ENCODE measurements at places on chromosomes 5 and 9.

- peak; percentile 71 for DNase-seq
These were observed 188.5 kb upstream of the GRAMD2B start for GRCh38 chr5:126234563-126235195.

GRCh38 chr9:33430942-33431341 lies 16.5 kb downstream of the AQP3 start:
- DNase-seq = no peak

DNA sequence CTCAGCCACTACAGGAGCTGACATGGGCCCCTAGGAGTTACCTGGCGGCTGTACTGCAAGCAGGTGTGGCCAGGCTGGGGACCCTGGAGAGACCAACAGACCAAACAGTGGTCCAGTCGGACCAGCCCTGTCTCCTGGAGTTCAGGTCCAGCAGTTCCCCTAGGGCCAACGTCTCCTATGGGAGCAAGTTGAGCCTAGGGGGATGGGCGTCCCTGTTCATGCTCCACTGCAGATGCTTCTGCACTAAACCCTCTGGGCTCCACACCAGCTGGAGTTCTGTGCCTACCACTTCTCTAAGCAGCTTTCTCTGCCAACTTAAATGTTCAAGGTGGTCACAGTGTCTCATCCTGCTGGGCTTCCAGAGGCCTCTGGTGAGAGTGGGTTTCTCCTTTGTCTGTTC lies 20.6 kb upstream of the OMD start:
- peak; percentile 98 for DNase-seq

DNA sequence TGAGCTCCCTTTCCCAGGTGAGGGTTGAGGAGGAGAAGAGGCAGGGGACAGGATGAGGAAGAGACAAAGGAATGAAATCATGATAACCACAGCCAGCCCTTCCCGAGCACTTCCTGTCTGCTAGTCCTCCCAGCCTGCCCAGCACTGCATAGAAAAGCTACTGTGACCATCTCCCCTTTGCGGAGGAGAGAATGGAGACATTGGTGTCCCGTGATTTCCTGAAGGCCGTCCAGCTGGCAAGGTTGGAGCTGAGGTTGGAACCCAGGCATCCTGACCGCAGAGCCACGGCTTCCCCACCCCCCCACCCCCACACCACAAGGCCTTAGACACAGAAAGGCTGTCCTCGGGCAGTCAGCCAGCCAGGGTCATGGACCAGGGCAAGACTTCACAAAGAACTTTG lies 131.1 kb upstream of the ICE1 start:
- DNase-seq = no peak

DNA sequence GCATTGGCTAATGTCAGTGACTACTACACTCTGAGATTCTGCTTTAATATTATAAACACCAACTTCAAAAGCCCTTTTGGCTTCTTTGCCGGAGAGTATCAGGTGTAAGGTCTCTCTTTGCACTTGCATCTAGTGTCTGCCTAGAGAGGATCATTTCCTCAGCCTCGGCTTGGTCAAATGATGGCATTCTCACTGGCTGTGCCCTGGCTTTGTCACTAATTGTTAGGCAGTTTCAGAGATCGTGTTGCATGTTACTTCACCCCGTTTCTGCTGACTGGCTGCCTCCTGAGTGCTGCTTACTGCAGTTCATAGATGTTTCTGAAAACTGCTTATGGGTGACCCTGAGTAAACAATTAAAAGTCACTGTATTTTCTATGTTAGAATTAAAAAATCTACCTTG lies 48.8 kb downstream of the SLC1A3 start:
- no peak for DNase-seq

GRCh38 chr5:154755361-154756008 lies at the start of gene LARP1:
LARP1 (plus strand) TSS chr5:154755377; CDS start chr5:154755758, 381 bp downstream.
- DNase-seq = peak; percentile 93

DNA sequence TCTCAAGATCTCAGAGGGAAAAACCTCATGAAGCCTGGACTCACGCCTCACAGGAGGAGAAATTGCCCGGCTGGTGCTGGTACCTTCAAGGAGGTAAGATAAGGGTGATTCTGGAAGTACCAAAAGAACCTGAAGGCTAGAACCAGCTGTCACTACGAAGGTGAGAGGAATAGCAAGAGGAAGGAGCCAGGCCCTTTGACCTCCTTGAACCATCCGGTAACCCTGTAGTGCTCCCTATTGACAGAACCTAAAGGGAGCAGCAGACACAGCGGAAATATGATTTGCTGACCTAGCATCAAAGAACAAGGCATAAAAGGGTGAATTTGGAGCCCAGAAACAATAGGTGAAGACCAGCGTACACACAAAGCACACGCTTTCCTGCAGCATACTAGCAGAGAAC lies 92.2 kb downstream of the DOCK8 start:
- DNase-seq = peak; percentile 33

- no peak for DNase-seq
These were observed 11.8 kb upstream of the HMGCR start for GRCh38 chr5:75325242-75325641.

GRCh38 chr5:35044649-35045048 lies 3.1 kb downstream of the AGXT2 start:
- DNase-seq = no peak

DNA sequence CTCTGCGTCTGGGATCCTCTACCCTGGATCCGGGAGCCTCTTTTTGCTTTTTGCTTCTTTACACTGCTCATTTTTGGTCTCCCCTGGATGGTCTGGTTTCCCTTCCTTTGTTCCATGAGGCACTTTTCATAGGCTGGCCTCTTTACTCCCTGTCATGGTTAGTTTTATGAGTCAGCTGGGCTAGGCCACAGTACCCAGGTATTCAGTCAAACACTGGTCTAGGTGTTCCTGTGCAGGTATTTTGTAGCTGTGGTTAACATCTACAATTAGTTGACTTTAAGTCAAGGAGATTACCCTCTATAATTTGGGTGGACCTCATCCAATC lies 17.5 kb downstream of the ANKRD33B start:
- DNase-seq = no peak

GRCh38 chr5:180135967-180136629 lies 64.5 kb upstream of the RNF130 start:
- DNase-seq = no peak

- DNase-seq = peak; percentile 46
These were observed 46.3 kb downstream of the AP3S1 start for GRCh38 chr5:115888027-115888426.

DNA sequence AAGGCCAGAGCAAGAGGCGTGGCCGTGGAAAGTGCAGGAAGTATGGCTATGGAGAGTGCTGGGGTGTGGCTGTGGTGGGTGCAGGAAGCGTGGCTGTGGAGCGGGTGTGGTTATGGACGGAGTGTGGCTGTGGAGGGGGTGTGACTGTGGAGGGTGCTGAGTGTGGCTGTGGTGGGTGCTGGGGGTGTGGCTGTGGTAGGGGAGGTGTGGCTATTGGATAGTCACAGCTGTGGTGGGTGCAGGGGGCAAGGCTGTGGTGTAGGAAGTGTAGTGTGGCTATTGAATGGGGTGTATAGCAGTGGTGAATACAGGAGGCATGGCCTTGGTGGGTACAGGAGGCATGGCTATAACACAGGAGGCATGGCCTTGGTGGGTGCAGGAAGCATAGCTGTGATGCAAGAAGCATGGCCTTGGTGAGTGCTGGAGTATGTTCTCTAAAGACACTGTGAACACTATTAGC lies 40.8 kb upstream of the SPATA31C2 start:
- no peak for DNase-seq

DNA sequence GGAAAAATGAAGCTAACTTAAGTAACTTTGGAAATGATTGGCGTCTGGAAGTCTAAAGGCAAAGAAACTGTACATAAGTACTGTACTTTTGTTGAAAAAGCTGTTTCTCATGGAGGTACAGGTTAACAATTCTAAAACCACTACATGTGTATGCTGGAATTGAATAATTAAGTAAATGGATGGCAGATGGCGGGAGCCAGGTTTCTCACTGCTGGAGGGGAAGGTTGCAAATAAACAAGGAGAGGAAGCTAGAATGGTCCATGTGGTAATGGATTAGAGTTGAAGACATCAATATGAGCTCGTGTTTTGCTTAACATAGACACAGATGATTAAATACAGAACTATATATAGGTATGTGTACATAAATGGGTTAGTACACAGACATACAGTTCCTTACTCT lies 43.2 kb upstream of the ASTN2 start:
- DNase-seq = peak; percentile 41

DNA sequence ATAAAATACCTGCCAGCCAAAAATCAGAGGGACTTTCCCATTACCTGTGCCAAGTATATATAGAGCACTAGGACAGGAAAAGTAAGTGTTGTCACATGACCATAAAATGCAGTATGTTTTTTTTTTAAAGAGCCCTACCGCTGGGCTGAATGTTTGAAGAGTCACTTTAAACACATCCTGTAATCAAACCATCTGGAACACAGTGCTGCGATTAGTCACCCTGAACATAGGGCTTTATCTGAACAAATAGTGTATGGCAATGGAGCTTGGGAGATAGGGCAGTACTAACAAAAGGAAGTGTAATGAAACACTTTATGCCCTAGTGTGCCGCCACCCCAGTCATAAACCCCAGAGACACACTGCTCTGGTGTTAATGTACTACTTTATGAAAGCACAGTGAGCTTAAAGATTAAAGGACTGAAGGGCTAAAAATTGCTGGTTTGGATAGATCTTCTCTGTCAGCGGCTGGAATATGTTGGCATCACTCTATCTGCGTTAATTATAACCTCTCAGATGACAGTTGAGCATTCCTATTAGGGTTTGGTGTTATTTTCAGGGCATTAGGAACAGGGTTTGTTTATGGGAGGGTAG lies 90.4 kb downstream of the ZNF608 start:
- peak; percentile 99 for DNase-seq

DNA sequence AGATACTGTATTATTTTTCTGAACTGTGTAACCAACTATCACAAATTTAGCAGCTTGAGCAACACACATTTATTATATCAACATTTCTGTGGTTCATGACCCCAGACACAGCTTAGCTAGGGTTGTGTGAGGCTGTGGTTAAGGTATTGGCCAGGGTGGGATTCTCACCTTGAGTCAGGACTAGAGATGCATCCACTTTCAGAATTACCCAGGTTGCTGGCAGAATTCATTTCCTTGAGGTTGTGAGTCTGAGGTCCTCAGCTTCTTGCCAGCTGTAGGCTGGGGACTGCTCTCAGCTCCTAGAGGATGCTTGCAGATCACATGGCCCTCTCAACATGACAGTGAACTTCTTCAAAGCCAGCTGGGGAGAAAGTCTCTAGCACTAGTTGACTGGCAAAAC lies 122.5 kb upstream of the RASGRF2 start:
- DNase-seq = no peak

DNA sequence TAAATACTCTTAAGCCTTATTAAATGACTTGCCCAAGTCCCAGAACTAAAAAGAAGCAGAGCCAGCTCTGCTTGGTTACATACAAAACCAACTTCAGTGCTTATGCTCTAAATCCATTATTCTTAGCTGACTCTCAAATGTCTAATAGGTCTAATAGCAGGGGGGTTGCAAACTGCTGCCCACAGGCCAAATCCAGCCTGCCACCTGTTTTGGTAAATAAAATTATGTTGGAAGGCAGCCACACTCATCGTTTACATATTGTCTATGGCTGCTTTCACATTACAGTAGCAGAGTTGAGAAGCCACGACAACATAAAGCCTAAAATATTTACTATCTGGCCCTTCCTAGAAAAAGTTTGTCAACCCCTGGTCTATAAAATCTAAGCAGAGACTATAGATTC lies 69.0 kb downstream of the KLHL3 start:
- peak; percentile 54 for DNase-seq

DNA sequence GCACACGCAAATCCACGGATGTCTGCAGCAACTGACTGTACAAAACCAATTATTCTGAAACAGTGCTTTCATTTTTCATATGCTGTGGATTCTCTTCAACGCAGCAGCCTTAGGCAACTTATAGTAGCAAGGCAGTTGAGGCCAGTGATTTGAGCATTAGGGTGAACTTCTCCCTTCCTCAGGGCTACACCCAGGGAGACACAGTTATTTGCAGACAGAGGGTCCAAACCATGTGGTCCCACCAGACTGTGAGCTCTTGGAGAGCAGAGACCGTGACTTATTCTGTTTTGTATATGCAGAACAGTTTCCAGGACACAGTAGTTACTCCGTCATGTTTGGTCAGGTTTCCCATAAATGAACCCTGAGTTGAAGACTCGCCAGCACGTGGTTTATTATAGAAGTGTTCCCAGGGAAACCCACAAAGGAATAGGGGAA lies 19.0 kb upstream of the WHRN start:
- DNase-seq = no peak

DNA sequence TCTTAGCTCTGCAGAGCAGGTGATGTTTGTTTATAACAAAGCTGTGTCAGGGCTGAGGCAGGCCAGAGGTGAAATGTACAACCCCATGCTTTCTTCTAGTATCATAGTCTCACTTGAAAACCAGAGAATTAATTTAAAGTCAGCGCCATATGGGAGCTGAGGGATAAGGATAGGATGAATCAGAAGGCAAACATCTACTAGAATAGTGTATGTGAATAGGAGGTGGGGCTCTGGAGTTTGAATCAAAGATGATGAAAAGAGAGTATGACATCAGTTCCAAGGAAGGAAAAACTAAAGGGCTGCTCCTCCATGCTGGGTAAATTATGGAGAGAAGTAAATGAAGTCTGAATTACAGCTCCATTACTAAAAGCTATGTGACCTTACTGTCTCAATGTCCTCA lies 441.5 kb downstream of the RASEF start:
- peak; percentile 97 for DNase-seq

GRCh38 chr5:4158750-4159447 lies 563.3 kb downstream of the IRX1 start:
- DNase-seq = no peak

DNA sequence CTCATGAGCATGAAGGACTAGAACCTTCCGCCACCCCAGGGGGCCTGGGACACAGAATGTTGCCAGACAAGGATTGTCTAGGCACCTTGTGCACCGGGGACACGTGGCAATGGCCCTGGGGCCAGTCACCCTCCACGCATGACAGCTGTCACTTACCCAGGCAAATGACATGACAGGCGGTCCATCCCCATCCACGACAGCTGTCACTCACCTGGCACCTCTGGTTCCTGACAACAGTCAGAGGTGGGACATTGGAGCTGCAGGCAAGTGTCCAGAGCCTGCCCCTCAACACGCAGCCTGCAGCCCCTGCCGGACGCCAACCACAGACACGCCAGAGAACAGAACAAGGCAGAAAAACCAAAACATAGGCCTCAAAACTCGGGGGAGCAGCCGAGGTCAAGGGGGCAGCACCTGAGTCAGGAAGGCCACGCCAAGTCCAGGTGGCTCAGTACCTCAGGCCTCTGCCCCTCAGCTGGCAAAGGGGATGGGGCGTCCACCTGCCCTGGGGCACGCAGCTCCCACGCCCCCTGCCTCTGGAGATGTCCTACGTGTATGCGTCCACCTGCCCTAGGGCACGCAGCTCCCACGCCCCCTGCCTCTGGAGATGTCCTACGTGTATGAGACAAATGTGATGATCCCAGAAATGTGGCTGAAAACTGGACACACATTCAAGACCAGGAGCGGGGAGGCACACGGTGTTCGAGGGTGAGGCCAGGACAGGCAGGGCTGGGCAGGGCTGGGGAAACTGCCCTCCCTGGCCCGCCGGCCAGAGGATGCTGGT lies 14.5 kb downstream of the VAV2 start:
- DNase-seq = no peak

All from NCI-H69 (cell line).